ENCODE measurements at places on chromosomes 2 and 18.

DNA sequence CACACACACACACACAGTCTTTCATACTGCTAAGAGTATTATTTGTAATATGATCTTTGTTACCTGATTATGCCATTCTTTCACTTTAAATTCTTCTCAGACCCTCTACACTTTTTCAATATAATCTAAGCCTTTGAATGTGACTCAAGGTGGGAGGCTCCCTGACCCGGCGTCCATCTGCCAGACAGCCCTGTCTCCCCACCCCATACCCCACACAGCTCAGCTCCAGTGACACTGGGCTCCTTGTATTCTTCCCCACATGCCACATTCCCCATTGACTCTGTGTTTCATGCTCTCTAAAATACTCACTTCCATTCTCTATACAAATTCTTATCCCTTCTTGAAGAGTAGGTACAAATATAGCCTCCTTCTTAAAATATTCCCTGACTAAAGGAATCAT, 442.2 kb downstream of the TGIF1 start:
- DNase-seq = no peak

DNA sequence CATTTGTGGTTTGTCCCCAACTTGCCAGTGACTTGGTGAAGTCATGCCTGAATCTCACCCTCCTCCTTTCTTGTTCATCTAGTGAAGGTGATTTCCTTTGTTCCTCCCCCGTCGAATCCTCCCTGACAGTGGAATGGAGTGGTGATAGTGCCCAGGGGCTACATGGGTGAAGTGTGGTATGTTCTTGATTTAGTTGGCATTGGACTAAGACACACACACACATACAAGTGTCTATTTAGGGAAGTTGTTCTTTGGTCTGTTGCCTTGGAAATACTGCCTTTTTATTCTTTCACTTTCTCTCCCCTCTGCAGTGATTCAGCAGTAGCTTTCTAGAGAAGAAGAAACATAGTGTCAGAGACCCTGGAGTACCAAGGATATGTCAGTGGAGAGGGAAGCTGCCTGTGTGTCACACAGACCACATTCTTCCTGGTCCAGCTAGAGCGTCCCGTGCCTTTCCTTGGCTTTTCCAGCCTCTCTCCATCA, 10.9 kb downstream of the INPP4A start:
- no peak for DNase-seq

- no peak for DNase-seq
Measured at GRCh38 chr2:238906936-238907716, 59.2 kb downstream of the TWIST2 start.

GRCh38 chr18:49581371-49581770, 19.5 kb downstream of the LIPG start:
- no peak for DNase-seq

GRCh38 chr18:77054288-77054605, 78.3 kb downstream of the MBP start:
- no peak for DNase-seq

- DNase-seq = no peak
Measured at GRCh38 chr2:239671916-239672849, 271.4 kb upstream of the HDAC4 start.

GRCh38 chr2:16931441-16931840, 265.8 kb upstream of the CYRIA start:
- DNase-seq = no peak

- no peak for DNase-seq
Measured at GRCh38 chr2:189927823-189928222, 134.7 kb downstream of the MSTN start.

DNA sequence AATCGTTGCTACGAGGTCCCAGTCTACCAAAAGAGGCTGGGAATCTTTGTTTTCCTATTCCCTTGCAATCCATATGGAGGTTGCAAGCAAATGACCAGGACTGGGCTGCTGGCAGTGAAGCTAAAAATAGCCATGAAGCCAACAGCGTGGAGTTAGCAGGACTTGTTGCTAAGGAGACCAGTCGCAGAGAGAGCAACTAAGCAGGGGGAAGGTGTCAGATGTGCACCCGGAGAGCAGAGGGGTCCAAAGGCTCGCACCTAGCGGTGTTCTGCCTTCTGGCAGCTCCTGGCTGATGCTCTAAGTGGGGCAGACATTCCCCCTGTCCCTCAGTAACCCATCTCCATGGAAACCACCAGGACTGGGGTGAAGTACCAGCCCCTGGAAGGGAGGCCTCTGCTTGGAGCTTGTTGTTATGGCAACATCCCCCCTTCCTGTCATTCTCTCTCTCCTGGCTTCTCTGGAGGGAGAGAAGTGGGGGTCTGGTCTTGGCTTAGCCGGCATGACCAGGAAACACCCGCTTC, 84.6 kb downstream of the DNMT3A start:
- no peak for DNase-seq

GRCh38 chr2:8612734-8613179, 69.1 kb upstream of the ID2 start:
- DNase-seq = no peak

DNA sequence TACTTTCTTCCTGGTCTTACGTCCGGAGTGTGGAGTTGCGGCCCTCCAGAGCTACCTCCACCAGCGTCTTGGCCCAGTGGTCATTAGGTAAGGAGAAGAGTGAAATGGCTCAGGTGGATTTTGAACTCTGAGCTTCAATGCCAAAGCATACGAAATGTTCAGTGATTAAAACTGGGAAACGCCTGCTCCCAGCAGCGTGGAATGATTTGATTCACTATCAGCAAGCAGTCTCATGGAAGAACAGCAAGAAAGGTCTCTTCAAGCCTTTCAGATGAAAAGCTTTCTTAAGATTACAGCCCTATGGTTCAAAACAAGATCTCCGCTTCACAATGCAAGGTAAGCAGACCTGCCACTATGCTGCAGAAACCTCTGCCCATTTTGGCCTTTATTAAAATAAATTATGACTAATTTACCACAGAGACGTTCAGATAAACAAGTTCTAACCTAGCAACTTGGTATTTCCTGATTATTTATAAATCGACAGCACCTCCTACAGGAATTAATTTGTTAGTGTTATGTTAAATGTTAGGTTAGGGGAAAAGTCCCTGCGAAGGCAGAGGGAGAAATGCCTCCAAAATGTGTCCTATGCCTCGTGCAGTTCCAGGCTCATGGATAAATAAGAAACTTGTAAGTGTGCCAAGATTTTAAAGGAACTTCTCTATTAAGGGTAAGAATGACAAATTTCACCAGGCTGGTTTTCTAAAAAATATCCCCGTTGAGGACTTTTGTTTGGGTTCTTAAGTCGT, 10.1 kb downstream of the SP9 start:
- no peak for DNase-seq

DNA sequence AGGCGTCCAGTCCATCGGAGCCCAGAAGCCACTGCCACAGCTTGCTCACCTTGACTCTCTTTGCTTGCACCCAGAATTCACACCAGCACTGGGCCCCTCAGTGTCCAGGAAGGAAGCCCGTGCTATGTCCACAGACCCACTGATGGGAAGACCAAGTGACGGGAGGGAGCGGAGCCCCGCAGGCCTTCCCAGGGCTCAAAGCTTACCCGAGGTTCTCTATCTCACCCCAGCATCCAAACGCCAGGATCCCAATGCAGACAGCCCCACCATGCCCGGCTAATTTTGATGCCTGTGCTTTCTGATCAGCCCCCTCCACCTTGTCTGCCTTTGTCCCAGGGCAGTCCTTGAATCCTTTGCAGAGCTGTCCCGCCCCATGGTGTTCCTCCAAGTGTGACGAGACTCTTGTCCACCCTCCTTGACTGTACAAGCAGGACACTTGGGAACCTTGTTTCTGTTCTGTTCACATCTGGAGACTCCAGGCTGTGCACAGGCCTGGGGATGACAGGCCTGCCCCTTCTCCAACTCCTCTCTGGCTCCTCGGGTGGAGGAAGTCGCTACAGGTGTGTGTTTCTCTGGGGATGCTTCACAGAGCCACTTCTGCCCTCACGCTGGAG, 12.0 kb downstream of the NPPC start:
- DNase-seq = no peak

DNA sequence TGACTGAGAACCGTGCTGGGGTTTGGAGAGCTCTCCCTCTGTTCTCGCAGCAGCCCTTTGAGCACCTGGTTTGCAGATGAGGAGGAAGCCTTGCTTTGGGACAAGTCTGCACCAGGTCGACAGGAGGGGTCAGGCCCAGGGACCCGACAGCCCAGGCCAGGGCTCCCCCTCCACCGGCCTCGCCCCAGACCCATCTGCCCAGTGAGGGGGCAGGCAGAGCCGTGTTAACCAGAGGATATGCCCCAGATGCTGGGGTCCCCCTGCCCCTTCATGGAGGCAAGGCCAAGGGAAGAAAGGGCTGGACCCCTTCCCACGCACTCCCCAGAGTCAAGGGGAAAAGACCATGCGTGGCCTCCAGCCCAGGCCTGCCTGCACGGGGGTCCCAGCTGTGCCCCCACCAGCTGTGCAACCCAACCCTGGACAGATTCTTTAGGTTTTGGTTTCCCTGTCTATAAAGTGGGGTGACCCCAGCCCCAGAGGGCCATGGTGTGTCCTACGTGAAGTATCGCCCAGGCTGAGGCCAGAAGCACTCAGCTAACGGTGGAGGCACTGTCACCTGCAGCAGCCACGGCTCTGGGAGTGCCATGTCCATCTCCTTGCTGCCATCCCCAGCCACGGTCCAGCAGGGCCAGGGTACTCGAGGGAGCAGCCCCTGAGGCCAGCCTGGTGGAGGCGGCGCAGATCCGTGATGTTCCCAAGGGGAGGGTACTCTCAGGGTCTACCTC, 4.8 kb upstream of the SNED1 start:
- no peak for DNase-seq

DNA sequence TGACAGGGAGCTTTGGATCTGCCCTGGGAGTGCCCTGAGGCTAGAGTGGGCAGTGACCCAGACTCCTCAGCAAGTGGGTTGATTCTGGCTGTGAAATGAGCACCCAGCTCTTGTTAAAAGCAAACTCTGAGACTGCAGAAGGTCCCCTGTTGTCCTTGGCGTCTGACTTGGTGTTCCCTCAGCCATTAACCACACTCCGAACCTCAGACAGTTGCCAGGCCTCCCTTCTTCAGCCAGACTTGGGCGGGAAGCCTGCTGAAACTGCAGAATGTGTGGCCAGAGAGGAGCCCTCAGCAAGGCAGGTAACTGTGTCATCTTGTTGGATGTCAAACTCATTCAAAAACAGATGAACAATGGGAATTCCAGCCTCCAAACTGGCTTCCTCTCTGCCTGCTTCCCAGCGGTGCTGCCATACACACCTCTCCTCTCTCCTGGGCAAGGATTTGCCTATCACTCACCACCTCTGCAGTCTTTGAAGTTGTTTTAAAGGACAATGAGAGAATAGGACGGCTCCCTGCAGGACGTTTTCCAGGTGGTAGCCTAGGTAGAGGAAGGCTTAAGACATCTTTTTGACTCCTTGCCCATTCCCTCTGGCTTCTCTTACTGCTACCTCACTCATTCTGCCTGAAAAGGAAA, 38.9 kb upstream of the B3GNT2 start:
- DNase-seq = no peak

- DNase-seq = no peak
Measured at GRCh38 chr2:159450180-159450579, 163.7 kb upstream of the WDSUB1 start.

- DNase-seq = no peak
Measured at GRCh38 chr2:6168485-6168884, 476.3 kb downstream of the SOX11 start.

DNA sequence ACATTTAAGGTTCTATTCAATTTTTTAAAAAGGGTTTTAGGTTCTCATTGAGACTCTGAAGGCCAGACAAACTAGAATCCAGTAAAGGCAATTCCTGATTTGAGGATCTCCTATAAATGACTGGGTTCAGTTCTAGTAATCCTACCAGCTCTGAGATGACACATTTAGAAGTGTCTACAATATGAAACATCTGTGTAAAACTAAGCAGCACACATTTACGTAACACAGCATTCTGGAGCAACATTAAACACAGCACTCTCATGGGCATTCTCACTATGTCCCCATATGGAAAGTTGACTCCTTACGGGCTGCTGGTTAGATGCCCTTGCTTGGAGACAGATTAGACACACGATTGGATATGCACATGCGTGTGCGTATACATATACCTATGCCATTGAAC, 114.4 kb downstream of the ZNF385B start:
- DNase-seq = no peak

GRCh38 chr2:134261398-134262131, 7.7 kb downstream of the MGAT5 start:
- DNase-seq = no peak

DNA sequence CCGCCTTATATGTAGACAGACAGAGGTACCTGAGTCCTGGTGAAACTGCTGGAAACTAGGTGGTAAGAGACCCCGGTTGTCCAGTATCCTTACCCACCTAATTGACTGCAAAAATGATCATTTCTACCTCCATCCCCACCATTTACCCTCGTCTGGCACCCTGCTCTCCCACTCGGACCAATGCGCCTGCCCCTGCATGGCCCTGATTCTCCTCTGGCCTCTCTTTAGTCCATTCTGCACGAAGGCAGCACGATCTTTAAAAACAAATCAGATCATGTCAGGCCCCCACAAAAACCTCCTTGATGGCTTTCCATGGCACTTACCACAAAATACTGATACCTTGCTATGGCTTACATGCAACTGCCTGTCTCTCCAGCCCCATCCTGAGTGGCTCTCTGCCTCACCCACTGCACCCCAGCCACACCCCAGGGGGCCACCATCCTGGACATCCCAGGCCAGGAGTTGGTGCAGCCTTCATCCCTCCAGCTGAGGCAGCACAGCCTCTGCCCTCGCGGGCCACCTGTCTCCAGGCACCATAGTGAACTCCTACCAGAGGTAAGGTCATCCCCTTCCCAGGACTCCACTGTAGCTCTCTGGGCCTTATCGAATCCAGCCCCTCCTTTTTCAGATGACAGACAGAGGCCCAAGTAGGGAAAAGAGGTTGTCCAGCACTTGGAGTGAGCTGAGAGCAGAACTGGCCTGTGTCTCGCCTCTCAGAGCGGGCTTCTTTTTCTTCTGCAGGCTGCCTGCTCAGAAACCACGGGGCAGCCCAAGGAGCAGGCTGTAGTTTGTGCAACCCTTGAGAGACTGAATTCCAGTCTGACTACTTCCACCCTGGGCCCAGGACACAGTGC, 12.3 kb upstream of the CIB4 start:
- DNase-seq = no peak

All from stimulated activated CD4-positive, alpha-beta T cell treated with anti-CD3 and anti-CD28 coated beads, Interleukin-1b, Interleukin-23, amount 100 ng/mL, for 4 hours (primary cell).